GM04503 (cell line): ENCODE measurements at places on chromosomes 4 and X.

GRCh38 chr4:75845992-75846391 is 56.3 kb downstream of the PPEF2 start:
- no peak for DNase-seq

DNA sequence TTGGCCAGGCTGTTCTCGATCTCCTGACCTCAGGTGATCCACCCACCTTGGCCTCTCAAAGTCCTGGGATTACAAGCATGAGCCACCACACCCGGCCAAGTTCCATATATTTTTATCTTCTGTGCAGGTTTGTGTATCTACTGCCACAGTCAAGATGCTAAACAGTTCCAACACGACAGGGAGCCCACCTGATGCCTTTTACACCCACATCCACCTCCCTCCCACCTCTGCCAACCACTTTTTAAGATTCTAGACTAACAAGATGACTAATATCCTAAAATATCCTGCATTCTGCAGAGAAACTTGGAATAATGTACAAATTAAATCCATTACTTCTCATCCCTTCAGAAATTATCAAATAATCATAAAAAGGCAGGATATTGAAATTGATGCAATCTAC is 19.3 kb upstream of the RPL34 start:
- no peak for DNase-seq

DNA sequence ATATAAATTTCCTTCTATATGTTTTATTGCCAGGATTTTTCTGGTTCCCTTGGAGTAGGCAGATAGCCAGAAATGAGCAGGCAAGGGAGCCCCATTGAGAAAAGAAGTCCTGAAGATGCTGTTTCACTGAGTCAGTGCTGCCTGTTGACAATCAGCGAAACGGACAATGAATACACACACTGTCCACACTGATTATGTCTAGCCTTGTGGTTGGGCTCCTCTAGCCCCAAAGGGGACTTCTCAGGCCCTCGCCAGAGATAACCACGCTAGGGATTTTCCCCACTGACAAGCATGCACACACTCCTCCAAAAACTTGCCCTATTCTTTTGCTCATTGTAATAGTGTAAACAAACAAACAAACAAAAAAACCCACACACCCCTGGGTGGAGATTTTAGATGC is 369.3 kb downstream of the DMD start:
- no peak for DNase-seq

- DNase-seq, result no peak
Measured at GRCh38 chr4:81651243-81651899, 179.7 kb upstream of the RASGEF1B start.

- no peak for DNase-seq
Measured at GRCh38 chrX:54747733-54748393, 50.2 kb downstream of the ITIH6 start.

DNA sequence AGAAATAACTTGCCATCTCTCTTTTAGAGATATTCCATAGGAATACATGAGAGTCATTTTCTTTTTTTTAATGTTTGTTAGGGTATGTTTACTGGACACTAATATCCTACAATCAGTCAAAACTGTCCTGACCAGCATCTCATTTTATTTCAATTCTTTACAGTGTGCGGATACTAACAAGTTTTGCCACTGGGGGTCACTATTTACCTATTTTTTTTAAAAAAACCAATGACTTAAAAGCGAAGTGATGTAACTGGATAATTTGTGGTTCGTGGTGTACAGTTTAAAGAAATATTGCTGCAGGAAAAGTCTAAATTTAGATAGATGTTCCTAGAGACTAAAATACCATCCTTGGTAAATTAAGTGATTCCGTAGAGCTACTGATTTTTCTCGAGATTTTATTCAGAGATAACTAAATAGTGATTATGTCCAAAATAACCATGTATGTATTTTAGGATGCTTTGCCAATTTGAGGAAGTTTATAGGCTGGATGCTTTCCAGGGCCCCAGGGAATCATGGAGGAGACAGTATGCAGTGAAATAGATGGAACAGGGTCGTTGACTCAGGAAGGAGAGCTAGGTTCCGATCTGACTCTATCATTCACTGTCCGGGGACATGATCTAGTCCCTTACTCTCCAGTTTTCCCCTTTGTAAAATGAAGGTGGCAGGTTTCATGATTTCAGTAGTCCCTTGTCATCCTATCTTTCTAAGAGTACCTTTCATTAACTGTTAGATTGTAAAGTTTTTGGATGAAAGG is 34.0 kb upstream of the GNPDA2 start:
- DNase-seq, result no peak

GRCh38 chrX:127596882-127597281 is 455.3 kb downstream of the ACTRT1 start:
- DNase-seq, result no peak

DNA sequence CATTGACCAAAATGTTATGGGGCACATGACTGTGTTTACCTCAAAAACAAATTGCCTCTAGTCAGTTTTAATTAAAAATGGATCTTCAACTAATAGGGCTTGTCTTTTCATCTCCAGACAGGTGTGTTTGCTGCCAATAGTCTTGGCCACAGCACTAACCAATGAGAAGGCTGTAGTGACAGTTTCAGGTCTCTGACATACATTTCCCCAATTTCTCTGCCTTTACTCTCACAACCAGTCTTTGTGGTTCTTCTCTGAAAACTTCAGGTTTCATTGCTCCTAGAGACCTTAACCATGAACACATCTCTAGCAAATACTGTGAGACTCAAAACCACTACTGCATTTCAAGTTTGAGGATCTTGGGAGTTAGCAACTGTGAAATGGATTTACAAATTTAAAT is 3.5 kb upstream of the EDNRA start:
- DNase-seq, result no peak

GRCh38 chr4:86497131-86497530 is 97.0 kb upstream of the PTPN13 start:
- DNase-seq, result no peak

GRCh38 chrX:39008549-39008948 is 207.3 kb downstream of the MID1IP1 start:
- no peak for DNase-seq

DNA sequence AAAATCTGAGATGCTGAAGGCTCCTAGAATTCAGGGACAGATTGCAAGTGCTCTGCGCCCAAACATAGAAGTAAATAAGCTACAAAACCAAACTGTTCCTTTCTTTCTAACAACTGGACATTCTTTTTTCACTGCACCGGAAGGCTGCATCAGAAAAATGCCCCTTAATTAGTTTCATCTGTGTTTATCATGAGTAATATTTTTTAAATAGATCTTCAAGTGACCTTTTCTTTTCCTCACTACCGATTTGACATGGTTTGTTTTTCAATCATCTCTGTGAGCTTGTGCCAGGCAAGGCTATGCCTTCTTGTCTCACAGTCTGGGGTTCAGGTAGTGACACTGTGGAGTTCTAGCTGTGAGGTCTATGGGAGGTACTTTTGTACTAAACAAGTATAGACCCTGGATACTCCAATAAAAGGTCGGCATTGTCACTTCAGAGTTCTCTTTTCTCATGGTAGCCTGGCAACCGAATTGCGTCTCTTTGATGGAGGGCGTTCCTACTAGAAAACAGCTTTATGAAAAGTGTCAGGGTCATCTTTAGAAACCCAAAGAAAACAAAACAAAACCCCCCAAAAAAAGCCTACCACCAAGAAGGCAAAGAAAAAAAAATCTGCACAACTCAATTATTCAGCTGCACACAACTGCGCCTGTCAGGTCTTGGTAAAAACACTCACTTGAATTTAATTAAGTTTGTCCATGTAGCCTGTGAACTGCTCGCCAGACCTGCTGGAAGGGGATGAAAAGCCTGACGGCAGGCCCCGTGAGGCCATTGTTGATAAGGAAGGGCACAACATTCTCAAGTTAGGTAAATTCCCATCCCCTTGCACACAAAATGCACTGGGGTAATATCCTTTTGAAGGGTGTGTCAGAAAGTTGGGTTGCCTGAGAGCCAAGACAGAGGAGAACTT is 22.8 kb upstream of the ADAMTS3 start:
- no peak for DNase-seq
